ENCODE measurements at places on chromosomes 12 and 14. TPM values are rescaled to one million over a fixed set of nuclear protein-coding genes. Genes with fewer than 3 reads are reported as not detected.

Gene STON2
- total RNA-seq = not detected

GRCh38 chr14:99537399-99537798, 56.2 kb downstream of the CCNK start:
- DNase-seq = no peak
- H3K4me3 ChIP-seq = no peak overlapping the region
- no peak overlapping the region for H3K27ac ChIP-seq

DNA sequence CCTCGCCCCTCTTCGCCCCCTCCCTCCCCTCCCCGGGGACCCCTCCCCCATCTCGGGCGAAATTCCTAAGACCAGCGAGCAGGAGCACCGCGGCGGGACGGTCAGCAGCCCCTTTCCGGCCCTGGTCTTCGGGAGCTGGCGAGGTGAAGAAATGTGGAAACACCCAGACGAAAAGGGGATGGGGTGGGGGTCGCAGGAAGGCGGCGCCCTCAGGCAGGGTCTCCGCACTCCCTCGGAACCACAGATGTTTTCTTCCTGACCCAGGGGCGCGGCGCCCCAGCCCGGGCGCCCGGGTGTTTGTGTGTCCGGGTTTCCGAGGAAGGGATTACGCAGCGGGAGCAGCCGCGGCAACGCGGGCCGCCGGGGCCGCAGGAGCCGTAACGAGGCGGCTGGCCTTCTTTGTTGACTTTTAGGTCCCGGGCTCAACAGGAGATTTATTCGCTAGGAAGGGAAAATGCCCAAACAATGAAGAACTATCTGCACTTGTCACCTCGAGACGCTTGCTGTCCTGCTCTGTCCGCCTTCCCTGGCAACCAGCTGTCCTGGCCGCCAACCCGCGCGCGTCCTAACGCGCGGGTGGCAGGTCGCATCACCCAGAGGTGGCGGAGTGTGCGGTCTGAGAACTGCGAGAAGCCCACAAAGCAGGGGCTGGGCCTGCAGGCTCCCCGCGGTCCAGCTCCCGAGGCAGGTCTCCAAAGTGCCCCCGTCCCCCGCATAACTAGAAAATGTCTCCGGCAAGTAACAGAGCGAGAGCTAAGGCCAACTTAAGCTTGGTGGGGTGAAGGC, 7.0 kb downstream of the FOXA1 start:
- no peak for DNase-seq
- H3K36me3 ChIP-seq = no peaks in the 10 kb centered on the region
- H3K27me3 ChIP-seq = peaks cover 71% of the 10 kb centered on the region
- no peak overlapping the region for H3K27ac ChIP-seq
- no peak overlapping the region for H3K4me3 ChIP-seq

GRCh38 chr12:71888521-71888920, 49.0 kb downstream of the TBC1D15 start:
- H3K4me3 ChIP-seq = no peak overlapping the region
- H3K36me3 ChIP-seq = peaks cover 36% of the 10 kb centered on the region
- peaks cover 11% of the 10 kb centered on the region for H3K4me1 ChIP-seq
- H3K27ac ChIP-seq = no peak overlapping the region
- H3K27me3 ChIP-seq = no peaks in the 10 kb centered on the region
- DNase-seq = no peak

Gene ANO4
- total RNA-seq = not detected

DNA sequence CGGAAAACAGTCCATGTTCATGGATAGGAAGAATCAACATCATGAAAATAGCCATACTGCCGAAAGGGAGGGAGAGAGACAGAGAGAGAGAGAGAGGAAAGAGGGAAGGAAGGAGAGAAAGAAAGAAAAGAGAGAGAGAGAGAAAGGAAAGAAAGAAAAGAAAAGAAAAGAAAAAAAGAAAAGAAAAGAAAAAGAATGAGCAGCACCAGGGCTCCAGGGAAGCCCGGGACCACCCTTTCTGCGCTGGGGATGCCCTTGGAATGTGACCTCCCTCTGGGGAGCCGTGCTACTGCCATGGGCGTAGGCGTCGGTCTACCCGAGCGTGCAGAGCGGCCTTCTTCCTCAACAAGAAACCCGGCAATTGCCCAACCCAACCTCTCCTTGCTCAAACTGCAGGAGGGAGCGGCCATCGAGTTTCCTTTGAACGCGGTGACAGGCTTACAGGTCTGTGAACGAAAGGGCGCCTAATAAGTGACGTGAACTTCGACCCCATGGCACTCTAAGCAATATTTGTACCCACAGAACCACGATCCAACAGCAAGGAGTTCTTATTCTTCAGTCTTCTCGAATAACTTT, 16.9 kb downstream of the OR6S1 start:
- H3K27me3 ChIP-seq = peaks cover 49% of the 10 kb centered on the region
- peak; percentile 55 for DNase-seq
- H3K36me3 ChIP-seq = no peaks in the 10 kb centered on the region

DNA sequence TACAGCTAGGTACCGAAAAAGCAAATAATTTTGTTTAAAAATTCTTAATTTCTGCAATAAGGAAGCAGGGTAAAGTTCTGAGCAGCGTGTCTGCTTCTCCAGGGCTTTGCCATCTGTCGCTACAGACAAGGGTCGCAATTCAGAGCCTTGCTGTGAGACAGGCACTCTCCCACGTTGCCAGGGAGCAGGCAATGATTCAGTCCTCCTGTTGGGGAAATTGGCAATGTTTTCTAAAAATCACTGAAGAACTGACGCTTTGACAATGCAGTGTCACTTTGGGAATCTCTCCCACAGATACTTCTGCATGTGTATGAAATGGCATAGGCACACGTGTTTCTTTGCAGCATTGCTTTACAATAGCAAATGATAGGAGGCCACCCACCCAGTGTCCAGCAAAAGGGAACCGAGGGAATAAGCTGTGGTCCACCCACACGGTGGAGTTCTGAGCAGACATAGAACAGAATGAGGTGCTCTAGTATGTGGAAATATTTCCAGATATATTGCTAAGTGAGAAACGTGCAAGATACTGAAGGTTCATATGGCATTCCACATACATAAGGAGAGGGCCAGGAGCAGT, 16.0 kb upstream of the HIP1R start:
- H3K4me1 ChIP-seq = no peaks in the 10 kb centered on the region
- peaks cover 2% of the 10 kb centered on the region for H3K27me3 ChIP-seq
- no peak for DNase-seq

DNA sequence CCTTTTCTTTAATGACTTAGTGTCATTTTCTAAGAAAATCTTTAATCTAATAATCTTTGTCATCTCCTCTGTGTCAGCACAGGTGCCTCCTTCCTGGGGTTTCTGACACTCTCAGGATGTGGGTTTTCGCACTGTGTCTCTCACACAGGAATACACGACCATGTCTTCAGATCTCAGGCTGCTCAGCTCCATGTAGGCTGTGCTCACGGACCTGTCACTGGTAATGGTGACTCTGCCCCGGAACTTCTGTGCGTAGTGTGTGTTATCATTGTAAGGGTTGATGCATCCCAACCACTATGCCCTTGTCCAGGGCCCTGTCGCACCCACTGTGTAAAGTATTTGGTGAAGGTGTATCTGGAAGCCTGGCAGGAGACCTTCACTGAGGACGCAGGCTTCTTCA, 647.8 kb downstream of the TMEM121 start:
- H3K27ac ChIP-seq = peak overlapping the region; percentile 85
- peaks cover 3% of the 10 kb centered on the region for H3K36me3 ChIP-seq
- H3K4me3 ChIP-seq = peak overlapping the region; percentile 71
- DNase-seq = peak; percentile 56
- H3K4me1 ChIP-seq = peaks cover 62% of the 10 kb centered on the region

Gene GTF2H3
- 36.7 TPM for total RNA-seq

GRCh38 chr12:118880720-118881493, 100.4 kb upstream of the SRRM4 start:
- no peak overlapping the region for H3K27ac ChIP-seq
- H3K4me3 ChIP-seq = no peak overlapping the region
- DNase-seq = no peak
- H3K36me3 ChIP-seq = no peaks in the 10 kb centered on the region

Gene RPGRIP1
- not detected for total RNA-seq

DNA sequence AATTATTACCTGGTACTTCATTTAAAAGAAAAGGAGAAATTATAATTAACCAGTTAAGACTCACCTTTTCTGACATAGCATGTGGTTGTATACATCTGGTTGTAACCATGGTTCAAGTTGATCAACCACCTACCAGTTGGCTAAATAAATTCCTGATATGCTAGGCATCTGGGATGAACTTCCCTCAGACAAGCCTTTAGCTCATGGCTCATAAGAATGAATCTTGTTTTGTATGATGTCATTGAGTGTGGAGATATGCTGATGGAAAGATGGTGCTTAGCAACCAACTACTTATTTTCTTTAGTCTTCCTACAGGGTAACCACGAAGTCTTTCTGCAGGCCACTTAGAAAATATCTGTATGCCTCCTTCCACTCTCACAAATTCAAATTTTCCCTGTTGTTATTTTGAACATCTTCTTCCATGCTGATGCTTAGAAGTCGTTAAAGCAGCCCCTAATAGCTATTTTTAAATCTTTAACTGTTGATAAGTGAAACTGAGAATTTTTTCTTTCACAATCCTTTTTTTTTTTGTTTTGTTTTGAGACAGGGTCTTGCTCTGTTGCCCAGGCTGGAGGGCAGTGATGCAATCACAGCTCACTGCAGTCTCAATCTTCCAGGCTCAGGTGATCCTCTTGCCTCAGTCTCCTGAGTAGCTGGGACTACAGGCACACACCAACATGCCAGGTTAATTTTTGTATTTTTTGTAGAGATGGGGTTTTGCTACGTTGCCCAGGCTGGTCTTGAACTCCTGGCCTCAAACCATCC, 51.9 kb upstream of the PTHLH start:
- H3K27ac ChIP-seq = no peak overlapping the region
- H3K4me3 ChIP-seq = no peak overlapping the region
- H3K36me3 ChIP-seq = no peaks in the 10 kb centered on the region
- H3K27me3 ChIP-seq = peaks cover 3% of the 10 kb centered on the region

DNA sequence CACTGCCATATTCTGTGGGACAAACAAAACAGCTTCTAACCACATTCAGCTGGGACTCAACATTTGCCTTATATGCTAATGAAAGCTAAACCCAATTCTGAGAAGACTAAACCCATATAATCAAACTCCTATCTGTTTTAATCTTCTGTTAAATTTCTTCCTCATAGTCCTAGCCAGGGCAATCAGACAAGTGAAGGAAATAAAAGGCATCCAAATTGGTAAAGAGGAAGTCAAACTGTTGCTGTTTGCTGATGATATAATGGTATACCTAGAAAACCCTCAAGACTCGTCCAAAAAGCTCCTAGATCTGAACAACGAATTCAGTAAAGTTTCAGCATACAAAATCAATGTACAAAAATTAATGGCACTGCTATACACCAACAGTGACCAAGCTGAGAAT, 157.1 kb downstream of the PHLDA1 start:
- peaks cover 20% of the 10 kb centered on the region for H3K27me3 ChIP-seq
- no peak overlapping the region for H3K4me3 ChIP-seq
- peaks cover 7% of the 10 kb centered on the region for H3K36me3 ChIP-seq
- no peak for DNase-seq
- peaks cover 6% of the 10 kb centered on the region for H3K4me1 ChIP-seq

DNA sequence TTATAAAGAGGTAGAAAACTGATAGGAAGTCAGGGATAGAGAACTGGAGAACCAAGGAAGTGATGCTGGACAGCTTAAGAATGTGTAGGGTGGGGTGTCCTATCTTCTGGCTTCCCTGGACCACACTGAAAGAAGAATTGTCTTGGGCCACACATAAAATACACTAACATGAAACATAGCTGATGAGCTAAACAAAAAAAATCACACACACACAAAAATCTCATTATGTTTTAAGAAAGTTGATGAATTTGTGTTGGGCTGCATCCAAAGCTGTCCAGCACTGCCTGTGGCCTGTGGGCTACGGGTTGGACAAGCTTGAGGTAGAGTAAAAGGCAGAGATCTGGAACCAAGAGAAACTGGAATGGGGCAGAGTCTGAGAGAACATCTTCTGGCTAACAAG, 7.4 kb downstream of the GLT8D2 start:
- H3K27me3 ChIP-seq = peaks cover 16% of the 10 kb centered on the region
- peaks cover 11% of the 10 kb centered on the region for H3K4me1 ChIP-seq
- no peak overlapping the region for H3K4me3 ChIP-seq
- no peak for DNase-seq
- H3K27ac ChIP-seq = no peak overlapping the region
- H3K36me3 ChIP-seq = no peaks in the 10 kb centered on the region

- H3K27ac ChIP-seq = no peak overlapping the region
- DNase-seq = no peak
- no peaks in the 10 kb centered on the region for H3K27me3 ChIP-seq
- peaks cover 16% of the 10 kb centered on the region for H3K4me1 ChIP-seq
- no peak overlapping the region for H3K4me3 ChIP-seq
These were observed 114.4 kb downstream of the SLC38A1 start for GRCh38 chr12:46154221-46154985.

- no peak overlapping the region for H3K4me3 ChIP-seq
- DNase-seq = no peak
- H3K27ac ChIP-seq = no peak overlapping the region
- H3K4me1 ChIP-seq = no peaks in the 10 kb centered on the region
- no peaks in the 10 kb centered on the region for H3K27me3 ChIP-seq
These were observed 24.2 kb upstream of the PTHLH start for GRCh38 chr12:27996761-27997160.

Data from activated naive CD8-positive, alpha-beta T cell treated with anti-CD3 and anti-CD28 coated beads, Interleukin-2, amount 10 ng/mL, durations not matched to agents 7 days and 5 days (primary cell).